Activated T-cell treated with anti-CD3 and anti-CD28 coated beads, Interleukin-2, amount 50 U/mL, for 4 hours (primary cell): ENCODE measurements at places on chromosomes 1 and 21.

GRCh38 chr1:75412616-75413015 lies 198.3 kb downstream of the SLC44A5 start:
- no peak for DNase-seq

- peak; percentile 43 for DNase-seq
Measured at GRCh38 chr1:205480349-205480985, 24.0 kb upstream of the CDK18 start.

DNA sequence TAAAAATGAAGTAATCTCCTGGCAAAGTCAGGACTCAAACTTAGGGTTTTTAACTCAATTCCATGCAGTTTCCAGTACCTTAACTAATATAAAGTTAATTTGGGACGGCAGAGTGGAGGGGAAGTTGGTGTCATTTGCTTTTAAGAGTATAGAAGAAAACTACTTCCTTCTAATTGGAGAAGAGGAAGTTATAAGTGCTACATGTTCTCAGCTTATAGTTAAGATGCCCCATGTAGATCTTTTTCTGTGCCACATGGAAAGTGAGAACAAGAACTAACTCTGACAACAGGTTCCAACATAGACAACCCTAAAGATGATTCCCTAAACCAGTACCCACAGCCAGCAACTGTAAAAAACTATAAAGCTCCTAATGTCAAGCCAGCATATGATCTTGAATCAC lies 11.5 kb downstream of the RRAGC start:
- DNase-seq, result no peak

GRCh38 chr1:188496506-188496905 lies 1667.8 kb downstream of the PLA2G4A start:
- no peak for DNase-seq

DNA sequence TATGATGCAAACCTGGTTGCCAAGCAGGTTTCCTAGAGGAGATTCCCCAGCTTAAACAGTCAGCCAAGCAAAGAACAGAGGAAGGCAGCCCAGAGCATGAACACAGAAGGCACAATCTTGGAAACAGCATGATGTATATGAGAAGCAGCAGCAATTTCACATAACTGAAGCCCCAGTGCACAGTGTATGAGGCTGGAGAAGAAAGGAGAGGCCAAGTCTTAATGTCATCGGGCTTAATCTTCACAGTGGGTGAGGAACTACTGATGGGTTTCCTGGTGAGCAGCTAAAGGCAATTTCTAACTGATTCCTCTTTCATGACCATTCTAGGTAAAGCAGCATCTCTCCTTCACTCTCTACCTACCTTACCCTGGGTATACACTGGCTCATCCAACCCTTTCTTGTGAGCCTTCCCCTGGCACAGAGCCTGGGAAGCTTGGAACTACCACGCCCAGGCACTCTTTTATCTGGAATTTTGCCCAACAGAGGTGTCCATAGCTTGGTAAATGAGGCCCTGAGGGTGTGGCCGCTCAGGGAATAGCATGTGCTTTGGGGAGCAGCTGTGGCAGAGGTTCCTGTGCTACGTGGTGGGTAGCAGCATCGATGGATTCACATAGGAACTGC lies 22.0 kb downstream of the FYB2 start:
- no peak for DNase-seq

- no peak for DNase-seq
Measured at GRCh38 chr21:33481314-33481943, 1.7 kb upstream of the TMEM50B start.

- no peak for DNase-seq
Measured at GRCh38 chr1:154743526-154744036, 126.5 kb downstream of the KCNN3 start.

DNA sequence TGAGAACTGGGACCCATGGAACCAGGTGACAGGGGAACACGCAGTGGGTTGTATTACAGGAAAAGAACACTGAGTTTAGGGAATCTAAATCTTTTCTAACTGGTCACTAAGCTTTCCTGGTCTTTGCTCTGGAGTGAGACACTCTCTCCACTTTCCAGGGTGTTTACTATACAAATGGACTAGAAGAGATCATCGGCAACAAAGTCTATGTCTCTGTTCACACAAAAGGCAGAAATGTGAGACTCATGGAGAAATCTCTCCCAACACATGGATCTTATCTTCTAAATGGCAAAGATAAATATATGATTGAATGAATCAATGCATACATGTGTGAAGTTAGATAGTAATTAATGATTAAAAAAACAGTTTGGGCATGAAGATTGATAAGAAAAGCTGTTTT lies 101.6 kb upstream of the DPT start:
- no peak for DNase-seq

- DNase-seq, result no peak
Measured at GRCh38 chr1:7625401-7625800, 145.7 kb upstream of the VAMP3 start.

GRCh38 chr1:182930985-182931384 lies 22.0 kb downstream of the SHCBP1L start:
- no peak for DNase-seq

DNA sequence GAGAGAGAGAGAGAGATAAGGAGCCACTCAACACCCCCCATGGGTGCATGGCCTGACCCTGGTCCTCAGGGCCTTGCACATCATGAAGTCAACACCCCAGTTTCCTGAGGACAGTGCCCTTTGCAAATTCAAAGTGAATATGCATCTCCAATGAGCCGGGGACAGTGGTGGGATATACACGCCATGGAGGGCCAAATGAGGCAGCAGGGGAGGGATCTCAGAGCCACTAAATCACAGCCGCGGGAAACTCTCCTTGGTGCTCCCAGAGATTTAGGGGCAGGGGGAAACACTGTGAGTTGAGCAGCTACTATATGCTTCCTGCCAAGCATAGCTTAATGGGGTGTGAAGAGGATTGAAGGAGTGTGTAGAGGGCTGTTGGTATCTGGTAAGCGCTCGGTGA lies 35.5 kb downstream of the MATN1 start:
- DNase-seq, result no peak

- DNase-seq, result no peak
Measured at GRCh38 chr1:95309031-95309471, 75.0 kb downstream of the RWDD3 start.

GRCh38 chr1:30536530-30536929 lies 186.9 kb downstream of the MATN1 start:
- no peak for DNase-seq
